ENCODE measurements at places on chromosomes 11 and 22.

- H3K4me3 ChIP-seq = no peak overlapping the region
- no peak for DNase-seq
Observed at GRCh38 chr11:17333799-17334586, 17.6 kb upstream of the NCR3LG1 start.

DNA sequence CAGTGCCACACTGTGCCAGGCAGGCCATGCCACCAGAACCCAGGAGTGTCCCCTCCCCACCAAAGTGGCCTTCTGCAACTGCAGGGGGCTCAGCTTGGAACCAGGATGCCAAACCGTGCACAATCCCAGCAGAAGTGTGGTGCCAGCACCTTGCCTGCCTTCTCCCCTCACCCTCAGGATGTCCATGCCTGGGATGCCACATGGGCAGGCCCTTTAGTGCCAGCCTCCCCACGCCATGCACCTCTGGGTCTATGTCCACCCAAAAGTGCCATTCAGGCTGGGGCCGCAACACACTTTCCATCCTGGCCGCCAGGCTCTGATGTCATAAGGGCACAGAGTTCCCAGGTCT, 8.7 kb upstream of the TBC1D22A start:
- DNase-seq = no peak
- H3K4me1 ChIP-seq = no peaks in the 10 kb centered on the region
- H3K36me3 ChIP-seq = peaks cover 5% of the 10 kb centered on the region

- peak; percentile 62 for DNase-seq
- H3K4me3 ChIP-seq = no peak overlapping the region
- H3K27ac ChIP-seq = no peak overlapping the region
- no peaks in the 10 kb centered on the region for H3K4me1 ChIP-seq
- no peaks in the 10 kb centered on the region for H3K36me3 ChIP-seq
Observed at GRCh38 chr22:33166206-33166605, 108.0 kb upstream of the SYN3 start.

DNA sequence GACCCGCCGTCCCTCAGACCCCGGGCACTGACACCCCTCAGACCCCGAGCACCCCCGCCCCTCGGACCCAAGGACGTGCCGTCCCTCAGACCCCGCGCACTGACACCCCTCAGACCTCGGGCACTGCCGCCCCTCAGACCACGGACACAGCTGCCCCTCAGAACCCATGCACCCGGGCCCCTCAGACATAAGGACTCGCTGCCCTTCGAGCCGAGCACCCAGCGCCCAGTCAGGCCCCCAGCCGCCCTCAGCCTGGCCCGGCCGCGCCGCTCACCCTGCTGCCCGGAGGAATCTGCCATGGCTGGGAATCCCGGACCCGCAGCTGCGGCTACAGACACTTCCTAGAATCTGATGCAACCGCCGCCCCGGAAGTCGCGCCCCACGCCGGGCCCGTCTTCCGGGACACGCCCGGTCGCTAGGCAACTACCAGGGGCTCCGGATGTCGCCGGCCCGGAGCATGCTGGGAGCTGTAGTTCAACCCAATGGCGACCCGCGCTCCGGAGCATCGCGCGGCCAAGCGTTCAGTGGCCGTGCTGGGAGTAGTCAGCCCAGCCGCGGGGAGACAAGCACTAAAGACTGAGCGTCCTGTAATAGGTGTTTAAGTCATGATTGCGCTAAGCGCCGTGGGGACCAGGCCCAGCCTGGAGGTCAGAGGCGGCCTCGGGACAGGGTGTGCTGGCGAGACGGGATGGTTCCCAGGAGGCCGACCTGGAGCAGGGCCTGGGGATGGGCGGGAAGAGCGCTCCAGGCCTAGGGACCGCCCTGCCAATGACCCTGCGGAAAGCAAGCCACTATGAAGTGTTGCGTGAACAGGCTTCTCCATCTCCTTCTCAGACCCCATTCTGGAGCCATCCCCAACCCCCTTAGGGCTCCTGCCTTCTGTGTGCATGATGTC, at the start of gene CARS1:
Gene CARS1 (minus strand): TSS at position 355 of the 895 bp plus-strand sequence. CDS start 56 bp downstream, at position 299.
- peak within 1 kb of the TSS; percentile 97 for H3K4me3 ChIP-seq
- peaks cover 20% of the 10 kb centered on the region for H3K4me1 ChIP-seq
- no peaks in the 10 kb centered on the region for H3K27me3 ChIP-seq
- H3K27ac ChIP-seq = peak within 1 kb of the TSS; percentile 91

DNA sequence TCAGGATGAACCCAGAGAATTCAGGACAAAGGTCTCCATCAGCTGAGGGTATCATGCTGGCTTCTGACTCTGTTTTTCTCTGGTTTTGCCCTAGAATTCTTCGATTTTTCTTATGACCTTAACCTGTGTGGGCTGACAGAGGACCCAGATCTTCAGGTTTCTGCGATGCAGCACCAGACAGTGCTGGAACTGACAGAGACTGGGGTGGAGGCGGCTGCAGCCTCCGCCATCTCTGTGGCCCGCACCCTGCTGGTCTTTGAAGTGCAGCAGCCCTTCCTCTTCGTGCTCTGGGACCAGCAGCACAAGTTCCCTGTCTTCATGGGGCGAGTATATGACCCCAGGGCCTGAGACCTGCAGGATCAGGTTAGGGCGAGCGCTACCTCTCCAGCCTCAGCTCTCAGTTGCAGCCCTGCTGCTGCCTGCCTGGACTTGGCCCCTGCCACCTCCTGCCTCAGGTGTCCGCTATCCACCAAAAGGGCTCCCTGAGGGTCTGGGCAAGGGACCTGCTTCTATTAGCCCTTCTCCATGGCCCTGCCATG, 16.8 kb downstream of the SERPING1 start:
- no peak for DNase-seq
- H3K4me3 ChIP-seq = no peak overlapping the region
- H3K4me1 ChIP-seq = 0 out of 2 replicates have a peak, but pooled peaks cover 6% of the 10 kb centered on the region
- no peaks in the 10 kb centered on the region for H3K36me3 ChIP-seq

GRCh38 chr11:1854949-1855885, 2.3 kb downstream of the LSP1 start:
- H3K27ac ChIP-seq = no peak overlapping the region
- no peaks in the 10 kb centered on the region for H3K36me3 ChIP-seq
- no peak for DNase-seq
- no peak overlapping the region for H3K4me3 ChIP-seq

- no peak overlapping the region for H3K27ac ChIP-seq
- H3K4me1 ChIP-seq = no peaks in the 10 kb centered on the region
- H3K4me3 ChIP-seq = no peak overlapping the region
- no peak for DNase-seq
Observed at GRCh38 chr11:103436131-103436770, 327.0 kb downstream of the DYNC2H1 start.

GRCh38 chr11:100970283-100971164, 159.1 kb downstream of the PGR start:
- peak; percentile 8 for DNase-seq
- H3K4me3 ChIP-seq = no peak overlapping the region

DNA sequence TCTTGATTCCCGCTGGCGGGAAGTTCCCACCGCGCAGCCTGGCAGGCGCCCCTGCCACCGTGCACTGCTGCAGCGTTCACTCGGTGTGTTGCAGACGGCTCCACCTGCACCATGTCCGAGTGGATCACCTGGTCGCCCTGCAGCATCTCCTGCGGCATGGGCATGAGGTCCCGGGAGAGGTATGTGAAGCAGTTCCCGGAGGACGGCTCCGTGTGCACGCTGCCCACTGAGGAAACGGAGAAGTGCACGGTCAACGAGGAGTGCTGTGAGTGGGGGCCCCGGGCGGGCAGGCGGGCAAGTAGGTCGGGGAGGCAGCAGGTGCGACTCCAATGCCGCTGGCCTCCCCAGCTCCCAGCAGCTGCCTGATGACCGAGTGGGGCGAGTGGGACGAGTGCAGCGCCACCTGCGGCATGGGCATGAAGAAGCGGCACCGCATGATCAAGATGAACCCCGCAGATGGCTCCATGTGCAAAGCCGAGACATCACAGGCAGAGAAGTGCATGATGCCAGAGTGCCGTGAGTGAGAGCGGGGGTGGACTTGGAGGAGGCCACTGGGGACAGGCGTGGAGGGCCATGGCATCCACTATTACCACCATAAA, 99.7 kb downstream of the RRAS2 start:
- H3K4me3 ChIP-seq = no peak overlapping the region
- H3K4me1 ChIP-seq = no peaks in the 10 kb centered on the region
- H3K27me3 ChIP-seq = no peaks in the 10 kb centered on the region
- no peak overlapping the region for H3K27ac ChIP-seq
- peak; percentile 35 for DNase-seq

- no peaks in the 10 kb centered on the region for H3K36me3 ChIP-seq
- no peak for DNase-seq
- H3K4me1 ChIP-seq = peaks cover 6% of the 10 kb centered on the region
- no peak overlapping the region for H3K4me3 ChIP-seq
- no peaks in the 10 kb centered on the region for H3K27me3 ChIP-seq
Observed at GRCh38 chr11:116981266-116981885, 116.9 kb downstream of the SIK3 start.

DNA sequence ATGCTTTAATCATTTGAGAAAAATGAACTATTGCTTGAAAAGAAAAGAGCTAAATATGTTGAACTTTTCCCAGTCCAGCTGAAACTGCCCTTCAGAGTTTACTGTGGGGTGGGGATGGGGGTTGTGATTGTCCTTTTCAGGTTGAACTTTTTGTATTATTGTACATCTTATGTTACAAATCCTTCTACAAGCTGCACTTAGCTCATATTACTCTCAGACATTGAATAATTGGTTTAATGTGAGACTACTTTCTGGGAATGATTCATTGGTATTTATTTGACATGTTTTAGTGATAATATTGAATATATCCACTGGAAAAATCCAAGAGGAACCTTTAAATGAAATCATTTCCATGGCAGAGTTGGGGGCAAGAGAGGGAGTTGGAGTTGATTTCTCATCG, 84.9 kb downstream of the ATXN10 start:
- no peaks in the 10 kb centered on the region for H3K27me3 ChIP-seq
- no peak for DNase-seq
- H3K27ac ChIP-seq = peak overlapping the region; percentile 4

DNA sequence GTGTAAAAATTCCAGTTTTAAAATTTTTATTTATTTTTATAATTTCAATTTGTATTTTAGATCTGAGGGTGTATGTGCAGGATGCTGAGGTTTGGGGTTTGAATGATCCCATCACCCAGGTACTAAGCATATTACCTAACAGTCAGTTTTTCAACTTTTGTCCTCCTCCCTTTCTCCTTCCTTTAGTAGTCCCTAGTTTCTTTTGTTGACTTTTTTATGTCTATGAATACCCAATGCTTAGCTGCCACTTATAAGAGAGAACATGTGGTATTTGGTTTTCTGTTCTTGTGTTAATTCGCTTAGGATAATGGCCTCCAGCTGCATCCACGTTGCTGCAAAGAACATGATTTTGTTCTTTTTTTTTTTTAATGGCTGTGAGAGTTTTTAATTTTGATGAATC, 35.7 kb upstream of the UCP3 start:
- 0 out of 2 replicates have a peak, but pooled peaks cover 4% of the 10 kb centered on the region for H3K4me1 ChIP-seq
- no peak overlapping the region for H3K4me3 ChIP-seq
- DNase-seq = no peak
- no peaks in the 10 kb centered on the region for H3K27me3 ChIP-seq
- H3K36me3 ChIP-seq = peaks cover 4% of the 10 kb centered on the region

- H3K27ac ChIP-seq = no peak overlapping the region
- no peaks in the 10 kb centered on the region for H3K27me3 ChIP-seq
- no peaks in the 10 kb centered on the region for H3K36me3 ChIP-seq
- no peak overlapping the region for H3K4me3 ChIP-seq
Observed at GRCh38 chr22:42461511-42461910, 29.3 kb upstream of the NFAM1 start.

DNA sequence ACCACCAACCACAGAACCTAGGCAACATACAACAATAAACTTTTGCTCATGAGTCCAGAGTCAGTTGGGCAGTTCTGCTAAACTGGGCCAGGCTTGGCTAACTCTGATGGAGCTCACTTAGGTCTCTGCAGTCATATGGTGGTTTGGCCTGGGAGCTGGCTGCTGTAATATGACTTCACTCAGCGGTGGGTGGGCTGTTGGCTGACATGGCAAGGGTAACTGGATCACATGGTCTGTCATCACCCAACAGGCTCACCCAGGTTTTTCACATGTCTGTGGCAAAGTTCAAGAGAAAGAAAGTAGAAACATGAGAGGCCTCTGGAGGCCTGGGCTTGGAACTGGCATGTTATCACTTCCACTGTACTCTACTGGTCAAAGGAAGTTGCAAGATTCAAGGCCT, 43.2 kb upstream of the CLMP start:
- H3K4me3 ChIP-seq = no peak overlapping the region
- H3K27me3 ChIP-seq = no peaks in the 10 kb centered on the region
- no peaks in the 10 kb centered on the region for H3K36me3 ChIP-seq
- peaks cover 5% of the 10 kb centered on the region for H3K4me1 ChIP-seq
- no peak overlapping the region for H3K27ac ChIP-seq
- no peak for DNase-seq

DNA sequence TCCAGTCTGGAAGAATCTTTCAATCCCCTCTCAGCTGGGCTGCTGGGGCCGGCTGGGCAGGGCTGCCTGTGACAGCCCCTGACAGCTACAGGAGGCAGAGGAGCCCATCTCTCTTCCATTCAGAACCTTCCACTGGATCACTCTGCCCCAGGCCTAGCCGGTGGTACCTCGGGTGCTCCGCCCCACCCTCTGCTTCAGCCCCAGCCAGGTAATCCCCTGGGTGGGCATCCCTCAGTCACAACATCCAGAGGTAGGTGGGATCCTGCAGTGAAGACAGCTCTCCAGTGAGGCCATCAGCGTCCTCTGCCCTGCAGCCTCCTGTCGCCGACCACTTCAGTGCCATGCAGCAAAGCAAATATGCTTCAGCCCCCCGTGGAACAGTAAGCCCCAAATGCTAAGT, 223.7 kb downstream of the DSCAML1 start:
- H3K27me3 ChIP-seq = no peaks in the 10 kb centered on the region
- H3K4me1 ChIP-seq = no peaks in the 10 kb centered on the region
- no peak overlapping the region for H3K27ac ChIP-seq
- no peaks in the 10 kb centered on the region for H3K36me3 ChIP-seq
- no peak overlapping the region for H3K4me3 ChIP-seq

DNA sequence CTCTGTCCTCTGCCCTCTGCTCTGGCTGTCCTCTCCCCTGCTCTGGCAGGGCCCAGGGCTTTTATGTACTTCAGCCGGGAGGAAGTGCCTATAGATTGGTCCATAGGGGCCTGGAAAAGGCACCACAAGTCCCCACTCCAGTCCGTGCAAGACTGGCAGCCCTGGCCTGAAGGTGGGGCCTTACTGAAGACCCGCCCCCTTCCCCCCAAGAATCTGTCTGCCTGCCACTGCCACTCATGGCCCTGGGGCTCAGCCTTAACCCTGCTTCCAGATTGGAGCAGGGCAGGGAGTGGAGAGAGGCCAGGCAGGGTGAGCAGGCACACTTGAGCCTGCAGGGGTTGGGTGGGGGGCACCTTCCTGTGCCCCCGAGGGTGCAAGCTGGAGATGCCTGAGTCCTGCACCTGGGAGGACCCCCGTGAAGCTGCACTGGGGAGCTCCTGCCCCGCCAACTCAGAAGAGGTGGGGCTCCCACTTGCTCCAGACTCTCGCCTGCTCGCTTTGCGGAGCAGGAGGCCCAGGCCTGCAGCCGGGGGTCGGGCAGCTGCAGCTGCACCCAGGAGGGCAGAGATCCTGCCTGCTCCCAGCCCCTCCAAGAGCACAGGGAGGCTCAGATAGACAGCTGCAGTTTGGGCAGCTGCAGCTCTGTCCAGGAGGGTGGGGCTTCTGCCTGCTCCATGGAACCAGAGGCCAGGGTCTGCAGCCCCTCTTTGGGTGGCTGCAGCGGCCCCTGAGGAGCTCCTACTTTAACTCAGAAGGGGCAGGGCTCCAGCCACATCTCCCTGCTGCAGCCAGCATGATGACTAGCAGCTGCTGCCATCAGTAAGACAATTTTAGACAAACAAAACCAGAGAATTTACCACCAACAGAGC, 51.0 kb upstream of the SC5D start:
- H3K4me1 ChIP-seq = peaks cover 17% of the 10 kb centered on the region
- H3K27ac ChIP-seq = no peak overlapping the region
- DNase-seq = no peak
- H3K4me3 ChIP-seq = no peak overlapping the region

All from GM23338 (cell line).